SW 1271 (cell line): ENCODE measurements at places on chromosomes 1 and 21.

GRCh38 chr1:82388679-82389078, 587.9 kb downstream of the ADGRL2 start:
- DNase-seq: no peak

GRCh38 chr1:234765181-234765580, 155.2 kb upstream of the IRF2BP2 start:
- DNase-seq: no peak

DNA sequence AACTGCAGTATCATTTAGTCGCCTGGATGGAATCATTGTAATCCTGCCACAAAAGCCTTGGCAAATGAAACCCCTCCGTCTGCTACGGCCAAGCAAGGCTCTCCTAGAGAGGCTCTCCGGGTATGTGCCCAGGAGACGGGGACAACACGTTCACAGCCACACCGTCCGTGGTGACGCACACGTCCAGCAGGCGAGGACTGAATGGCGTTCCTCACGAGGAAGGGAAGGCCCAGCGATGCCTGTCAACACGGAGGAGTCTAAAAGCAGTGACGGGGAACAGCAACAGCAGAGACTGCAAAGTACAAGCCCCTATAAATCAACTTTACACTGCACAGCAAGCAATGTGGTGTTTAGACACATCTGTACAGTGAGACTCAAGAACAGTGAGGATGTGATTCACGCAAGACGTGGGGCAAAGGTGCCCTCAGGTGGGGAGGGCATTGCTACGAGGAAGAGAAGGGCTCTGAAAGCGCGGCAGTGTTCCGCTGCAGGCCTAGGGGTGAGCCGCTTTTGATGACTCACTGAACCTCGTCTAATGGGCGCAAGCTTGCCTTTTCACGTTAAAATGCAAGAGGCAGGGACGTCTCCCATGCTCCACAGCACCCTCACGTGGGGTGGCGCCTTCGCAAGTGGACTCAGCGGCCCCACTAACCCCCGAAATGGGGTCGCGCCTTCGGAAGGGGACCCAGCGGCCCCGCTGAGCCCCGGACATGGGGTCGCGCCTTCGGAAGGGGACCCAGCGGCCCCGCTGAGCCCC, 6.8 kb downstream of the WRAP73 start:
- DNase-seq: no peak

DNA sequence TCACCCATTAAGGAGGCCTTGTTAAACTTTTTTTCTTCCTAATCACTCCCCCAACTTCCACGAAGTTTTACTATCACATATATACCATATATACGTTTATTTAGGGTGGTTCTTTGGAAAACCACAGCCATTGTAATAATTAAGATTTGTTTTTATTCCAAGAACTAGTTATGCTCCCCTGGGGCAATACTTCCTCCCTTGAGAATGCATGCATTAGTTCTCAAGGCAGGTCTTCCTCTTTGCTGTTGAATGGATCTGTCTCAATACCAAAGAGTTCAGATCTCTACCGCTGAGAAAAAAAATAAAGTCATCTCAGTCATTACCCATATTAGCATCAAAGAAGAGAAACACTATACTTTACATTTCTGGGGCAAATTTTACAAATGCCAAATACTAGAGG, 567.7 kb upstream of the RGS18 start:
- DNase-seq: no peak

GRCh38 chr1:3664700-3665375, 12.5 kb downstream of the TP73 start:
- DNase-seq: no peak

GRCh38 chr1:200869753-200870391, 2.9 kb upstream of the GPR25 start:
- no peak for DNase-seq

DNA sequence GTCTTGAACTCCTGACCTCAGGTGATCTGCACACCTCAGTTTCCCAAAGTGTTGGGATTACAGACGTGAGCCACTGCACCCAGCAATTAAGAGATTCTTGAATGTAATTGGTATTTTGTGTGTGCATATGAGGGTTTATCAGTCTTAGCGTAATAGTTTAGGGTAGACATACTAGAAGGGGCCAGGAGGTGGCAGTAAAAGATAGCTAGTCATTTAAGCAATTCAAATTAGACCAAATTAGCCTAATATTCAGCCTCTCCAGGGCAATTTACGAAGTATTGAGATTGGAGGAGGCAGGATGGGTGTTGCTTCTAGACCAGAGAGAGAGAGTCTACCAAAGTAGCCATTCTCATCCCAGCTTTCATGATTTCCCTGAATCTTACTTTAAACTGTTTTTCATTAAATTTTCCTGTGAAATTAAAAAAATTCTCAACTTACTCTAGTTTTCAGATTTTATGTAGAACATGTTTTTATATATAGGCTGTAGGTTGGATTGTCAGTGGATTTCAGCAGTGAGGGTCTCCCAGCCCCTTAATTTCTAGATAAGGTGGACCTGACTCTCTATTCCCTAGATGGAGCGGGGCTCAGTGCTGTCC, 119.7 kb downstream of the HHAT start:
- peak; percentile 43 for DNase-seq

DNA sequence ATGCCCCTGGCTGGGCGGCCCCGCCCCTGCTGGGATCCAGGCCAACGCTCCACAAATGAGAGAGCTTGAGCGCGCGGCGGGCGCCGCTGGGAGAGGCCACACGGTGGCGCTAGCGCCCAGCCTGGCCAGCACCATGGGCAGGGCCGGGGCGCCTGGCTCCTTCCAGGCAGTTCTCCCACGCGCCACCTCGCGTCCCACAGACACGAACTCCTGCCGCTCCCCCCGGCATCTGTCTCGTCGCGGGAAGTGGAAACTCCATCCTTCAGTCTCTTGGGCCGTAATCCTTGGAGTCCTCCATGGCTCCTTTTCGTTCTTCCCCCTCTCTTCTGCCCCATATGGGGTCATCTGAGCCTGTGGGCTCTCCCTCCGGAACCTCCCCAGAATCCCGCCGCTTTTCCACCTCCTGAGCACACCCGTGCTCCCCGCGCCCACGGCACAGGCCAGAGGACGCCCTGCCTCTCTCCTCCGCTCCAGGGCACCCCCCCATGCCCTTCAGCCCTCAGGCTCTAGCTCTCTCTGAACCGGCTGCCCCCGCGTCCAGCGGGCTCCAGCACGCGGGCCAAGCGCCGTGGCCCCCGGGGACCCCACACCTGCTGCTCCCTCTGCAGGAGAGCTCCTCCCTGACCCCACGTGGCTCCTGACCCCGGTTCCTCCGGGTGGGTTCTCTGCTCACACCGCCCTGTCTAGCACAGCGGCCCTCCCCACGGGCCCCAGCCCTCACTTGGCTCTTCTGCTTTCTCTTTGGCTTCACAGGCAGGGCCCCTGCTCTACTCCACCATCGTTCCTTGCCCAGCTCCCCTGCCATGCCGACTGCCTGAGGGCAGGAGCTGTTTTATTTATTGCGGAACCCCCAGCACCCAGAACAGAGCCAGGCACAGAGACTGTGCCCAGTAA, 31.9 kb upstream of the EDN2 start:
- DNase-seq: no peak

DNA sequence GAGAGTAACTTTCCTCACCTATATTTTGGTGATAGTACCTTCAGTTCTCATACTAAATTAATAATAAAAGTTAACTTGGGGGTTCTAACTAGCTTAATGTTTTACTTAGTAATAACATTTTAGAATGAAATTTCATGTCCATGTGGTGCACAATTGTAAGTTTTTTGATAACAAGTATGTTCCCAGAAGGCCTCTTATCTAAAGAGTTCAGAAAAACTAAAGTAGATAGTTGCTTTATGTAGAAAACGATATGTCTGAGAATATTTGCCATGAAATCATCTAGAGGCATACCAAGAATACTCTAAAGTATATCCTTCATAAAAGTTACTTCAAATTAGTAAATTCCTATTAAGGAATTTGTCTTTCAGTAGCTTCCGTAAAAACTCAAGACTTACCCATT, 10.2 kb upstream of the ADCY10 start:
- DNase-seq: no peak

- no peak for DNase-seq
Observed at GRCh38 chr21:33855190-33855589, 60.4 kb downstream of the ATP5PO start.

GRCh38 chr1:5570931-5571330, 421.3 kb downstream of the NPHP4 start:
- no peak for DNase-seq

DNA sequence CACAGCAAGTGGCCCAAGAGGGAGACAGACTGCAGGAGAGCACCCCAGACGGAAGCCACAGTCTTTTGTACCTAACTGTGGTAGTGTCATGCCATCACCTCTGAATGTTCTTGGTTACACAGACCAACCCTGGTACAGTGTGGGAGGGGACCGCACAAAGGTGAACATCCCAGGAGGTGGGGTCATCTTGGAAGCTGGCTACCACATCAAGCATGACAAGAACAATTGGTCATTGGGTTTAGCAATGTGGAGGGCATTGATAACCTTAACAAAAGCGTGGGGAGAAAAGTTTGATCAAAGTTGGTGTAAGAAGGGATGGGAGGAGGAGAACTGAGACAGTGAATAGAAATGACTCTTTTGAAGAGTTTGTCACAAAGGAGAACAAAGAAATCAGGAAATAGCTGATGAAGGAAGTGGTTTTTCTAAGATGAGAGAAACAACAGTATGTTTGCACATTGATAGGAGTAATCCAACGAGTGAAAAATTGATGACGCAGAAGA, 87.1 kb upstream of the CACNA1E start:
- DNase-seq: no peak

DNA sequence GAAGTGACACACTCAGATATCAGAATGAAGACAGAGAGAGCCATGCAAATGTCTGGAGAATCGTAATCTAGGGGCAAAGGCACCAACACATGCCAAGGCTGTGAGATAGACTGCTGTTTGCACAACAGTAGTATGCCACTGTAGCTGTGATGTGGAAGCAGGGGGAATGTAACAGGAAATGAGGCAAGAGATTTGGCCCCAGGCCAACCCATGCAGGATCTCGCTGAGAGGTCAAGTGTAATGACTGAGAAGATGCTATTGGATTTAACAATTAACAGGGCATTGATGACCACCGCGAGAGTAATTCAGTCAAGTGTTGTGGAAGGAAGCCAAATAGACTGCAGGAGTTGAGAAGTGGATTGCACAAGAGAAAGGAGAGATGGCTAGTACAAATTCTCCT, 107.3 kb upstream of the ST6GALNAC5 start:
- no peak for DNase-seq

- no peak for DNase-seq
Observed at GRCh38 chr1:7541629-7542028, 229.5 kb upstream of the VAMP3 start.

DNA sequence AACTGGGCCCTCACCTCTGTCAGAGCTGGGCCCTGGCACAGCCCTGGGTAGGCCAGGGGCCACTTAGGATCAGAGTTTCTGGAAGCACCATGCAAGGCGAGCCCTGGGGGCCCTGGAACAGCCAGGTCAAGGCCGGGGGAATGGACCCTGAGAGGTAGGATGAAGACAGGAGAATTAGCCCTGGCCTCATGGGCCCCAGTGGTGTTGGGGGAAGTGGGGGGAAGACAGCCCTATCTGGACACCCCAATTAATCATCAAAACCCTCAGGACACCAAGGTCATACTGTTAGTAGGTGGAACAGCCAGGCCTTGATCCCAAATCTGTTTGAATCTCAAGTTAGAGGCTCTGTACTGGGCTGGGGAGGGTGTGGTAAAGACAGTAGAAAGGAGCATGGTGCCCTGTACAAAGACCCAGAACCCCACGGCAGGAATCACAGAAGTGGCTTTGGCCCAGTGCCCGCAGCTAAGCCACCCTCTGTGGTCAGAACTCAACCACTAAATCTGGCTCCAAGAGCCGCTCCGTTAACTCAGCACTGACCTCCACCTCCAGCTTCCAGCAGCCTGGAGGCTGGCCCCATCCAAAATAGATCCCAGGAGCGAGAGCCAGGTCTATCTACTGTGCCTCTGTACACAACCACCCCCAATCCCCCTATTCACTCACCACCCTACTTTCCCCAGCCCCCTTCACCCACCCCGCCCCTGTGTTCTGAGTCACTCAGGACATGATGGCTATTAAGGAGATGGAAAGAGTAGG, 14.0 kb upstream of the TRIM63 start:
- no peak for DNase-seq
